AG08396 (cell line): ENCODE measurements at places on chromosomes 5 and 9.
A peak's percentile ranks its signal among the peaks of the same experiment; 100 is the strongest.

DNA sequence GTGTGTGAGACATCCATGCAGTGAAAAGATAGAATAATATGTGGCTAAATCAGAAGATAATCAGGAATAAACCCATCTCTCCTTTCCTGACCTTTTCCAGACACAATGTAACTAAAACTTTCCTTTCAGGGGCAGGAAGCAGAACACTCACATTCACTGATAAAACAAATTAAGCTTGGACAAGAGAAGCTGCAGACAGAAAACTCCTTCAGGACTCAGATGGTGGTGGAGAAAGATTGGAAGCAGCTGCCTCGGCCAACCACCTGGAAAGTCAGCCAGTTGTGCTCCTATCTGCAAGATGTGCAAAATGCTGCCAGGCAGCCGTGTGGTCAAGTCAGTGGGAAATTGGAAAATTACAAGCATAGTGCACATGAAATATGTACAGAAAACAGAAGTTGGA lies 26.9 kb downstream of the RASEF start:
- no peak for DNase-seq

DNA sequence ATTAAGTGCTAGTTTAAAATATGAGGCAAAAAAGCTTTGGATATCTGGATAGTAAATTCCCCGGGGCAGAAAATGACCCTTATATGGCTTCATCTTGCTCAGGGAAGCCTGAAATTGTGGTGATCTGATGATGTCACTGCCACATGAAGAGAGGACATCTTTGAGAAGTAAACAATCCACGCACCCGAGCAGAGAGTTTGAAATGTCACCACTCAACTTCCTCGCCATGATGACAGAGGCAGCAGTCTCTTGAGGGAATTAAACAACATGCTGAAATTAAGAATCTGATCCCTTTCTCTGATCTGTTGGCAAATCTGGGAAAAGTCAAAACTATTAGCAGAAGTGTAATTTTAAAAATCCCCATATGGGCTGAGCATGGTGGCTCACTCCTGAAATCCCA lies 110.0 kb downstream of the TLE1 start:
- DNase-seq = no peak

DNA sequence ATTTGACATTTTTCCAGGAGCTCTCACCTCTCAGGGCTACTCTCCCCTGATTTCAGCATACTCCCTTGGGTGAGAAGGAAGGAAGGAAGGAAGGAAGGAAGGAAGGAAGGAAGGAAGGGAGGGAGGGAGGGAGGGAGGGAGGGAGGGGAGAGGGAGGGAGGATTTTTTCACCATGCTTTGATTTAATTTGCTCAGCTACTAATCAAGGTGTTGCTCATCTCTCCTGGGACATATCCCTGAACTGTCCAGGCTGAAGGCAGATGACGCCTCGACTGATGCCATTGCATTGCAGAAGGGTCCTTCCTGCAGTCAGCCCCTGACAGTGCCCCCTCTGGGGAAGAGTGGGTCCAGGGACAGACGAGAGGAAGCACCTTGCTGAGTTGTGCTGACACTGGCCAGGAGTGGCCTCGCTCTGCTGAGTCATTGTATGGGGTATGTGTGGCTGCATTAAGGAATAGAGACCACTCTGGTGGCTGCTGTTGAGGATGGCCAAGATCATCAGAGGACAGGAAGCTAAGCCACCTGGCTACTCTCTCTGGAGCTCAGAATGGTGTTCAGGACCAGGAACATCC lies 43.6 kb upstream of the CRB2 start:
- no peak for DNase-seq

DNA sequence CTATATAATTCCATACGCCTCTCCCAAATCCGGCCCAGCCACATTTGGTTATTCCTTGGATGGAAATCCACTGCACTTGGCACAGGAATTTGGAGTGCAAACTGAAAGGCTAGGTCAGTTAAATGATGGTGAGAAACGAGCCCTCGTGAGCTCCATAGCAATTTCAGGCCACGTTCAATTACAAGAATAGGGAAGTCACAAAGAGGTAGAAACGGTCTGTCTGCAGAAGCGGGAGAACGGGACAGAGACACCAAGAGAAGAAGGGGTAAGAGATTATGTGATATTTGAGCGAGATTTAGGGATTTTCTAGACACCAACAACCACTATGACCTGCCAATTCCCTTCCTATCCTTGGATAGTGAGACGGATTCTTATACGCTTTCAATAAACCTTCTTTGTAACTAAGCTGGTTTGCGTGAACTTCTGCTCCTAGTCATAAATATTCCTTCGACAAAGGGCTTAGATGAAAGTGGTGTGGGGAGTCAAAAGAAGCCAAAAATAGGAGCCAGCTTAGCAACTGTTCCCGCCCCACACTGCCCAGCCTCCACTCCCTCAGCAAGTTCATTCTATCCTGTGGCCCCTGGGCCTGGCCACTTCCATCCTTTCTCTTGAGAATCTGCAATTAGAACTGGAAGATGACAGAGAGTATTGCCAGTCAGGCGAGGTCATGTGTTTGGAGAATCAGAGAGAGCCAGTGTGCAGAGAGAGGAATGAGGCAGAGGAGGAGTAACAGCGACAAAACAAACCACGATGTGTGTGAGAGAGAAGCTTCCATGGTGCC lies 118.4 kb downstream of the ZNF608 start:
- DNase-seq = no peak

DNA sequence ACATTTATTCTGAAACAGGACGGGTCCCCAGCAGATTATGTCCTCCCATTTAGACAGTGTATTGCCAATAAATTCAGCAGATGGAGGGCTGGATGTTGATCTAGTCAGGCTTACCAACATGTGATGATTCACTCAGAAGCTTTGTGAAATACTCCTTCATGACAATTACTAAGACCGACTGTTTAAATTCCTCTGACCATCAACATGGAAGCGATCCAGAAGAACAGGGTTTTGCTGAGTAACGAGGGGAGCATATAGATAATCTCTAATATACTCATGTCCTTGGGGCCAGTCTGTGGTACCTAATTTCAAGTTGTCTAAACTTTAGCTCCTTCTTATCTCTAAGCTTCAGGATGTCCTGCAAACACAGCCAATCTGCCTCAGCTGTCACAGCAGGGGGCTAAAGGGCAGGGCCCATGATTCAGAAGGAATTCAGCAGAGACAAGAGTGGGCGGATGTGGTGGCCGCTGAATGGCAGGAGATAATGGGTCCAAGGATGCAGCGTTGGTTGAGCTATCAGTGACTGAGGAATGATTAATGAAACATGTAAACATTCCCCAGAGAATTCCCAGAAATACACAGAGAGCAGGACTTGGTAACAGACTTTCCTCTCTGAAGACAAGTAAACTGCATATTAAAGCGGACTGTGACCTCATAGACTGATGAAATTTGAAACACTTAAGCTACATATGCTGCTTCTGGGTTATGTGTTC lies 109.4 kb downstream of the ANKRD55 start:
- peak; percentile 85 for DNase-seq

DNA sequence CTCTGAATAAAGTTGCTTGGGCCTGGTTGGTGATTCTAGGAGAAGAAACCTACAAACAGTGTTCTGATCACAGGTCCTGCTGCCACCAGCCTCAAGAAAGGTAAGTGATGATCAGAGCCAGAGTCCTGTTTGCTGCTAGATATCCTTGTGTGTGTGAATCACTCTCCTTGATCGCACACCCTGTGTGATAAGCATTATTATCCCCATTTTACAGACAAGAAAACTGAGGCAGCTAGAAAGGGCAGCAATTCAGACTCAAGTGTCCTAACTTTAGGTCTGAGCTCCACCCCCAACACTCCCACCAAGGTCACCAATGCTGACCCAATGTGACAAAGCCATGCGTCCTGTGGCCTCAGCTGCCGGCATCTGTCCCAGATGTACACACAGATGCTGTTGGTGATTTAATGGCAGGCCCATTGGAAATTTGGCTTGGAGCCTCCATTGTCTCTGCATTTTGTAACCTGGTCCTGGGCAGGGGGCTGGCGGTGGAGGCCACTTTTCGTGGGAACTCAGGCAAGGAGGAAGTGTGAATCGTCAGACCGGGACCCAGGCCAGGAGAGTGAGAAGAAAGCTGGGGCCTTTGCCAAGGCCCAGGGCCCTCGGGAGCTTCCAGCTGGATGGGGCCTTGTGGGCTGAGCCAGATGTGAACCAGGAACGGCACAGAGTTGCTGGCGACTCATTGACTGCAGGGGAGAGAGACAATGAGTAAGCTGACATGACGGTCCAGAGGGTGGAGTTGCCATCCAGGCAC lies 29.8 kb upstream of the GGTA1 start:
- peak; percentile 95 for DNase-seq

DNA sequence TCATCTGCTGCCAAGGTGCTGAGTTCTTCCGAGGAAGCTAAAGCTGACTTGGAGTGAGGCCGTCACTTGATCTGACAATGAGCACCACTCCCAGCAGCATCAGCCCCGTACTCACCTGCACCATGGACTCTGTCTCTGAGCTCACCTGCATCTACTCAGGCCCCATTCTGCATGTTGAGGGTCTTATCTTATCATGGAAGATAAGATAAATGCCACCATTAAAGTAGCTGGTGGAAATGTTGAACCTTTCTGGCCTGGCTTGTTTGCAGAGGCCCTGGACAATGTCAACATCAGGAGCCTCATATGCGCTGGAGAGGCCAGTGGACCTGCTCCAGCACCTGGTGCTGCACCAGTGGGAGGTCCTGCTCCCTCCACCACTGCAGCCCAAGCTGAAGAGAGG lies 35.0 kb upstream of the HMGCS1 start:
- DNase-seq = no peak

GRCh38 chr5:180343831-180344695 lies 9.1 kb downstream of the GFPT2 start:
- no peak for DNase-seq

GRCh38 chr9:98255061-98255577 lies 330 bp downstream of the TBC1D2 start:
- peak; percentile 53 for DNase-seq

DNA sequence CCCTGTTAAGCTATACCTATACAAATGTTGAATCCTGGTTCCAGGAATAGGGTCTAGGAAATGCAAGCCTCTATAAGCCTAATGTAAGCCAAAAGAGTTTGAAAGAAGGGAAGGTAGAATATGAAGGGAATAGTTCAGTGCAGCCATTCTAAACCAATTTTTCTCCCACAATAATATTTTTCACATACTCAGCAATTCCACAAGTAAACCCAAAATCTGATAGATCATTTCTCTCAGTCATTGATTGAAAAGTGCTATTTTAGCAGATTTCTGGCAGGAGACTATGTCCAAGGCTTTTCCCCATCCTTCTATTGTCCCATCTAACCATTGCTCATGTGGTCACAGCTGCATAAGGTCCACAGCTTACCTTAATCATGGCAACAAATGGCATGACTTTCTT lies 20.7 kb upstream of the PLAC8L1 start:
- DNase-seq = no peak

GRCh38 chr5:73812962-73813588 lies 187.1 kb downstream of the ARHGEF28 start:
- no peak for DNase-seq
